Iris pigment epithelial cell (primary cell): ENCODE measurements at places on chromosomes 1 and 21.
A peak's percentile ranks its signal among the peaks of the same experiment; 100 is the strongest.

- no peak for DNase-seq
These were observed 28.3 kb downstream of the PRDX6 start for GRCh38 chr1:173505391-173505790.

DNA sequence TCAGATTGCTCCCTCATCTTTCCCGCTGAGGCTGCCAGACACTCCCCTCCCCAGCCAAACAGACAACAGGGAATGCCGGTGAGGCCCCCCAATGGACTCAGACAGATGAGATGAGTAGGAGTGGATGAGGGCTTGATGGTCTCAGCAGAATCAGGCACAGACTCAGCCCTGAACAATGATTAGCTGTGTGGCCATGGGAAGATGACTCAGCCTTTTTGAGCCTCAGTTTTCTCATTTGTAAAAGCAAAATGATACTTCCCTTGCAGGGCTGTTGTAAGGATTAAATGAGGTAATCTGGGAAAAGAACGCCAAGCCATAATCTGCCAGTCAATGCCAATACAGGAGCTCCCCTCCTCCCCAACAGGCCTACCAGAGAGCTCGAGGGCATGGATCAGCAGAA lies 12.4 kb downstream of the C1orf198 start:
- peak; percentile 66 for DNase-seq

- DNase-seq, result no peak
These were observed 9.5 kb downstream of the ETNK2 start for GRCh38 chr1:204142032-204142974.

DNA sequence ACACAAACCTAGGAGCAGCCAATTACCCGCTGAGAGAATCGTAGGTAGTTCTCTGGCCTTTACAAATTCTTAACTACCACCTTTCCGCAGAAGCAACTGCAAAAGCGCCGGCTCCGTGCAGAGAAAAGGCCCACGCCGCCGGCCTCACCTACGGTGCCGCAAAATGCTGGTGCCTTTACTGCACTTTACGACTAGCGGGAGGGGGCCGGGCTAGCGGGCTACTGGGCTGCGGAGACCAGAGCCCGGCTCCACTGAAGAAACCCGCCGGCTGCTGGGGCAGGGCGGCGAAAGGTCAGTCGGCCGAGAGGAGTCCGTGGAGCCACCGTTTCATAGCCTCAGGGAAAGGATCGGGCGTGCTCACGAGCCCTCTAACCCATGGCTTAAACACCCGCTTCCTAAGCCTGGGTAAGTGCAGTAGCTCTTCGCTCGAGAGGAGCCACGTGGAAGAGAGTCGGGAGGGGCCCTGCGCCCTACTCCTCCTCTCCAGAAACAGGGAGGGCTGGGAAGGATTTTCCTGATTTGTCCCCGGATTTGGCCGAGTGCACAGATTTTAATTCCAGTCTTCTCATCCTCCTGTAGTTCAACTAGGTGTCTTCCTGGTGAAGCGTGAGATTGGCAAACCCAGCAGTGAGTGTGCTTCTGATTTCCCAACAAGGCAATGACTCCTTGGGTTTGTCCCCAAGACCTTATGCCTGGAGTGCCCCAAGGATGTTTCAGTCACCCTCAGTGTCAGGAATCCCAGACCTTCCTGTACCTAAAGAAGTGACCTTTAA lies at the start of gene DPH5:
Gene DPH5 (minus strand): TSS at position 128 of the 773 bp plus-strand sequence. CDS start 341 bp downstream, outside the sequence.
- peak; percentile 95 for DNase-seq

DNA sequence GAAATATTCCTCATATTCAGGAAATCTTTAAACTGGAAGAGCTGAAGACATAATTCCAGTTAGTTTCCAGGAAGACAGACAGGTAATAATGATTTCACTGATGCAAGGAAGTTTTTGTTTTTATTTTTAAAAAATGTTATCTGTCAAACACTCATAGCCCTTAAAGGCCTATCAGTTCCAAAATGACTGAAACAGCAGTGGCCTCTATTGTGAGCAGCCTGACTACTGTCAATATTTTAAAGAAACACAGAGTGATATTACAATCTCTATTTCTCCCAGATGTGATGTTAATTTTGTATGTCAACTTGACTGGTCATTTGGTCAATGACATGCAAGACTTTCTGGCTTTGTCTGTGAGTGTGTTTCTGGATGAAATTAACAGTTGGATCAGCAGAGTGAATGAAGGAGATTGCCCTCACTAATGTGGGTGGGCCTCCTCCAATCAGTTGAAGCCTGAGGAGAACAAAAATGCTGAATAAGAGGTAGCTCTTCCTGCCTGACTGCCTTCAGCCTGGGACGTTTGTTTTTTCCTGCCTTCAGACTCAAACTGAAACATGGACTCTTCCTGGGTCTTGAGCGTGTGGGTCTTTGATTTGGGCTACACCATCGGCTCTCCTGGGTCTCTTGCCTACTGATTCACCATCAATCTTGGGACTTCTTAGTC lies 31.3 kb upstream of the SLC30A10 start:
- no peak for DNase-seq

GRCh38 chr1:113128116-113128515 lies 55.1 kb downstream of the LRIG2 start:
- DNase-seq, result peak; percentile 57

DNA sequence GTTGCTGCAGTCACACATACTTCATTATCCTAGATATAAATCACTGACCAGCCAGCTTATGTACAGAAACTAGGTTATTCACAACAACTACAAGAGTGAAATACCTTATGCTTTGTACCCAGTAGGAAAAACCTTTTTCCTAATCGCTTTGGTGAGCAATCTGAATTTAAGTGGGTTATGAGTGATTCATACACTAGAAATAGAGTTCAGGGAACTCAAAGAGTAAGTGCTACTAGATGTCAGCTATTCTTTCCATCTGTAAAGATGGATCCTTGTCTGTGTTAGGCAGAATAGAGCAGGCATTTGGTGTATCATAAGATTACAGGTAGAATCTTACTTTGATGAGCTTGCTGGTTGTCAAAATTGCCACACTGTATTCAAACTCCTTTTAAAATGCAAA lies 101.9 kb downstream of the ZNF644 start:
- peak; percentile 44 for DNase-seq

DNA sequence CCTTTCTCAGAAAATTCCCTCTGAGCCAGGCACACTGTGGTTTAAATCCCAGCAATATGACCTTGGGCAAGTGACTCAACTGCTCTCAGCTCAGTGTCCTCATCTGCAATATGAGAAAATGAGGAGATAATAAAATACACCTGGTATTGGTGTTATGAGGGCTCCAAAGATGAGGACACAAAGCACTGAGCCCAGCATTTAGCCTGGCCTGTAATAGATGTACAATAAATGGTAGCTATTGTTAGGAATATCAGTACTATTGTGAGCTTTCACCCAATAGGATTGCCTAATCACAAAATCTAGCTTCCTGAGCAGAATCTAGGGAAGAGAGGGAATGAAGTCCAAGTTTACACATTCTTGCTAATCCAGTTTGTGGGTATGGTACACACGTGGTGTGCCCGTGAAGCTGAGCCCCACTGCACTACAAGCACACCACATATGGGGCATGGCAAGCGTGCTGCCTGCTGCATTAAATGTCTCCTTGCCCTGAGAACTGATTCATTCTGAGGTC lies 24.3 kb upstream of the SLC30A1 start:
- no peak for DNase-seq

DNA sequence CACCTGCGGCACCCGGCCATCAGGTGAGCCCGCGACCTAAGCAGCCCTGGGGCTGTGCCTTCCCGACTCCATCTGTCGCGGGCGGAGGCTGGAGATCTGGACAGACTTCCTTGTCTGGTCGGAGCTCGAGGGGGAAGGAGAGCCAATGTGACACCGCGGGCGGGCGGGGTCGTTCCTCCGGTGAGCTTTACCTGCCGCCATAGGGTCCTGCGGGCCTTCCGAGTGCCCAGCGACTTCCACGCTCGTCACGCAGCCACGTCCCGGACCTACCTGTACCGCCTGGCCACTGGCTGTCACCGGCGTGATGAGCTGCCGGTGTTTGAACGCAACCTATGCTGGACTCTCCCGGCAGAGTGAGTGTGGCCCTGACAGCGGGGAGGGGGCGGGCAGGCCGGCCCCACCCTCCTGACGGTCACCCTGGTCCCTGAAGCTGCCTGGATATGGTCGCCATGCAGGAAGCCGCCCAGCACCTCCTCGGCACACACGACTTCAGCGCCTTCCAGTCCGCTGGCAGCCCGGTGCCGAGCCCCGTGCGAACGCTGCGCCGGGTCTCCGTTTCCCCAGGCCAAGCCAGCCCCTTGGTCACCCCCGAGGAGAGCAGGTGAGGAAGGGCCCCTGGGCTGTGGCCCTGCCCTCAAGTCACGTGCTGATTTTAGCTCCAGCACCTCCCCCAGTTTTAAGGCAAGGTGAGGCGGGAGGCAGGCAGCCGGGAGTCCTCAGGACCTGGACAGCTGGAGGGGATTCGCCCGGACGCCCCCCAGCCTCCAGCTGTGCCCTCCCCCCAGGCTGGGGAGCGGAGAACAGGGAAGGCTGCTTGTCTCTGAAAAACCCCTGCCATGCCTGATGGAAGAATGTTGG lies 1.1 kb downstream of the PUSL1 start:
- DNase-seq, result peak; percentile 15

DNA sequence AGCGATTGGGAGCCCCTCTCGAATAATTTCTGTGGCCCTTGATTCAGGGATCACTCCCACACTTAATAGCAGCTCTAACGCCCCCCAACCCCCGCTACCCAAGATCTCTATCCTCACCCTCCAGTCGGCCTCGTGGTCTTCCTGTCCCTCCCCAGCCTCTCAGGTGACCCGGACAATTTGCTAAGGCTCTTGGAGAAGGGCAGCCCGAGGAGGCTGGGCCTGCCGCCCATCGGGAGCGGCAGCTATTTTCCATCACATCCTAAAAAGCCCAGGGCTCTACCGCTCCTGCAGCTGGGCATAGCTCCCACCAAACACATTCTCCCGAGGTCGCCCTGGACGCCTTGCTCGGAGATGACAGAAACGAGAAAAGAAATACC lies 12.0 kb upstream of the PHLDA3 start:
- DNase-seq, result no peak

DNA sequence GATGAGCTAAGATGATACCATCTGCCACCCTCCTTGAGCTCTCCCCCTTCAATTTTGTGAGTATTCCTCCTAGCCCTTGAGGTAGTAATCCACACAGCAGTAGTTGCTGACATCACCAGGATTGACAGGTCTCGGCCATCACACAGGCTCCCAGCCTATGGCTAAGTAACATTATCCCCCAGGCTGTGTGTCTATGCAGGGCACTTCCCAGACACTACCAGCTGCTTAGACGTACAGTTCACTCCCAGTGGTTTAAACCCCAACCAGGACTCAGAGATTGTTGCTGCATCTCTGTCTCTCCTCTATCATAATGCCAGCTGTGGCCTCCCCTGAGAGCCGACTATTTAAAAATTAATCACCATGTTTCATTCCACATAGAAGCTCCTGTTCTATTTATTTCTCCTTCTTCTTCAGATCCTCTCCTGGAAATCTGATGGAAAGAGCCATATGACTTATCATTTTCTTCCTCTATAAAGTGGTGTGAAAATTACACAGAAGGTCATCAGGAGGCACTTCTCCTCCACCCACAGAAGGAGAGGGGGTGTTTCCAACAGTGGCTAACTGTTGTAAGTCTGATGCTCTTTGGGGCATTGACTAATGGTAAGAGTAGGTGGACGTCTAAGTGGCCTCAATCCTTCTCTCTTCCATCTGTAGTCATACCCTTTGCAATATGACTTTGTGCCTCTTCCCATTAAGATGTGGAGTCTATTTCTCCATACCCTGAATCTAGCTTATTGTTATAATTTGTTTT lies 396.3 kb downstream of the SETD4 start:
- no peak for DNase-seq

- DNase-seq, result peak; percentile 95
These were observed 15.6 kb upstream of the ACADM start for GRCh38 chr1:75708910-75709309.

DNA sequence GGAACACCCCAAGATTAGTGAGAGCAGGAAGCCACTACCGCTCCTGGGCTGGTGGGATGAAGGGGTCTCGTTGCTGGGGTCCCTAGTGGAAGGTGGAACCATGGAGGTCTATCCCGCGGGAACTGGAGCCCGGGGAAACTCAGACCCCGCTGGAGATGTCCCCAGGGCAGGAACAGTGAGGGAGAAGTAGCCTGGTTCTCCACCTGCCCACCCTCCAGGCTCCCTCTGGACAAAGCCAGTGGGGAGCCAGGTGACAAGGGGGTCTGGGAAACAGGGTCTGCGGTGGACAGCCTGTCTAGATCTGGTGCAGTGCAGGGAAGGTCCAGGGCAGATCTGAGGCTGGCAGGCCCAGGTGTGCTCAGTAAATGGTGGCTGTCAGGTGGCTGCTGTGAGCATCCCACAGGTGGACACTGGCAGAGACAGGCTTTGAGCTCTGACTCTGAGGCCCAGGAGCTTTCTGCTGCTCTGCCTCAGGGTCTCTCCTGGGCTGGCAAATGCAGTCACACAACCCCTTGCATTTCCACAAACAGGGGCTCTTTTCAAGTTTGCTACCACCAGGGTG lies 88.0 kb upstream of the TLR5 start:
- DNase-seq, result no peak

GRCh38 chr1:2270260-2271100 lies 42.4 kb downstream of the SKI start:
- DNase-seq, result peak; percentile 28

DNA sequence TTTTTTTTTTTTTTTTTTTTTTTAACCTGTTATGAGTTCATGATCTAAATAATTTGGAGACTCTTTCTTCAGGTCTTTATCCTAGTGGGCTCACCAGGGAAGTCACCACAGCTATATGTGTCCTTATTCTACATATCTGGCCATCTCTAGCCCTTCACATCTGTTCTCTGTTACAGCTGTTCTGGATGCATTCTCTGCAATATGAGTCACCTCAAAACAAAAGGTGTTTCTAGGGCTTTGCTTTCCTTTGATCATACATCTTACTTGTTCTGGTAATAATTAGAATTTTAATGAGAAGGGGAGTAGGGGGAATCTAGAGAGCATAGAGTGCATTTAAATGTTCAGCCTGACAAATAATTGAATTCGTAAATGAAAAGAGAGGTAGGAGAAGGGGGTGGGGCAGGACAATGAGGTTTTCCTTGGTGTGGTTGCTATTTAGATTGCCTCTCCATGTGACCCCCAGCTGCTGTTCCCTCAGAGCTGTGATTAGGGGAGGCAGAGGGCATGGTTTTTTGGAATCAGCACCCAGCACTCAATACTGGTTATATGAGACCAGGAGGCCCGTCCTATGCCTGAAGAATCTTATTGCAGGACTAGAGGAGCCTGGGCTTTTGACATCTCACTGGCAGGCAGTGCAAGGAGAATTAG lies 8.0 kb downstream of the SYT6 start:
- DNase-seq, result no peak

- no peak for DNase-seq
These were observed 59.8 kb upstream of the MUTYH start for GRCh38 chr1:45400049-45400448.
